Stimulated activated naive B cell treated with anti-CD40 and anti-IgM and Interleukin-4, amounts not matched to agents 10 μg/mL and 1 μg/mL and 100 μg/mL, for 72 hours (primary cell): ENCODE measurements at places on chromosomes 5 and 9.

DNA sequence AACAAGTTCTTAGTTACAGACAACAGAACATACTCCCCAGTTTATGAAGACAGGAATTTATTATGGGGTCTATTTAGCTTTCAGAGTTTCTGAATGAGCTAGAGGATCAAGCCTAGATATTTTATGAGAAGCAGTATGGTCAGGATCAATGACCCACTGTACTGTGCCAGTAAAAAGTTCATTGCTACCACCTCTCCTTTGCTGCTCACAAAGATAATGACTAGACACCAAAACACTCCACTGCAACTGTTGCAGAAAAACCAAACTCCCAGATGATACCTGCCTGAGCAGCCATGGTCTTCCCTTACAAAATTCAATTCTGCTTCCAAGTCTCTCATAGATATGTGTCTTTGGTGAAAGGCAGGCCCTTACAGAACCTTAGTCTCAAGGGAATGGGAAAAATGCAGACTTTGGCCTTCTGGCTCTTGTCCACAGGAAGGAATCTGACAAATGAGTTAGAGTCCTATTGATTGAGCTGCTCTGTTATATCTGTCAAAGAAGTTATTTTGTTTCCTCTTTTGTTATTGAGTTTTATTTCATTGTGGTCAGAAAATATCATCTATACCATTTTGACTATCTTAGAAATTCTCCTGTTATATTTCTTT lies 74.7 kb upstream of the RASGRF2 start:
- H3K27ac ChIP-seq = peak overlapping the region; percentile 21
- peaks cover 36% of the 10 kb centered on the region for H3K36me3 ChIP-seq
- H3K4me1 ChIP-seq = peaks cover 9% of the 10 kb centered on the region
- no peak for DNase-seq
- no peaks in the 10 kb centered on the region for H3K27me3 ChIP-seq

DNA sequence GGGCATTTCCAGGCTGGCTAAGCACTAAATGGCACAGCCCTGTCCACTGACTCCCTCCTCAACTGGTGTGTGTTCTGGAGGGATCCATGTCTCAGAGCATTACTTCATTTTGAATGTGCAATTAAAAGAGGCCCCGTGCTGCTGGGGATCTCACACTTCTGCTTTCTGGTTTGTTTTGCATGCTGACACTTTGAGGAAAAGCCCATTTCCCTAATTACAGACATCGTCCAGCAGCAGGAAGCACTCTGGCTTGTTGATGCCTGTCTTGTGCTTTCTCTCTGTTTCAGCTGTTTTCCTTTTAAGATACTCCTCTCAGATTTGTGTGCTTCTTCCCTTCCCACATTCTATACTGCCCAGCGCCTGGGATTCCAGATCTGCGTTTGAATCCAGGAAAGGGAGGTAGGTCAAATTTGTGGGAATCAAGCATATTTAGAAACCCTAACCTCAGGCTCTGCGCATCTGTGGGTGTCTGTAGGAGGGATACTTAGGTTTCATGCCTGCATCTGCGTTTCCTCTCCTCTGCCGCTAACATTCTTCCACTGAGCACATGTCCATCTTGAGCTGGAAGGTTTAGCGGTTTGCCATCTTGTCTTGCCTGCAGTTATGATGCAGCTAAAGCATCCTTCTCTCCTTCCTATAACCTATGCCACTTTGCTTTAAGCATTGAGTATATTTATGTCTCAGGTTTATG lies 25.7 kb downstream of the SYK start:
- no peaks in the 10 kb centered on the region for H3K27me3 ChIP-seq
- H3K4me3 ChIP-seq = peak overlapping the region; percentile 80
- peak; percentile 51 for DNase-seq
- peaks cover 85% of the 10 kb centered on the region for H3K4me1 ChIP-seq
- H3K36me3 ChIP-seq = peaks cover 22% of the 10 kb centered on the region

GRCh38 chr5:159440968-159441367 lies 110.7 kb upstream of the IL12B start:
- H3K4me3 ChIP-seq = no peak overlapping the region
- no peak for DNase-seq
- no peaks in the 10 kb centered on the region for H3K27me3 ChIP-seq
- no peaks in the 10 kb centered on the region for H3K36me3 ChIP-seq

DNA sequence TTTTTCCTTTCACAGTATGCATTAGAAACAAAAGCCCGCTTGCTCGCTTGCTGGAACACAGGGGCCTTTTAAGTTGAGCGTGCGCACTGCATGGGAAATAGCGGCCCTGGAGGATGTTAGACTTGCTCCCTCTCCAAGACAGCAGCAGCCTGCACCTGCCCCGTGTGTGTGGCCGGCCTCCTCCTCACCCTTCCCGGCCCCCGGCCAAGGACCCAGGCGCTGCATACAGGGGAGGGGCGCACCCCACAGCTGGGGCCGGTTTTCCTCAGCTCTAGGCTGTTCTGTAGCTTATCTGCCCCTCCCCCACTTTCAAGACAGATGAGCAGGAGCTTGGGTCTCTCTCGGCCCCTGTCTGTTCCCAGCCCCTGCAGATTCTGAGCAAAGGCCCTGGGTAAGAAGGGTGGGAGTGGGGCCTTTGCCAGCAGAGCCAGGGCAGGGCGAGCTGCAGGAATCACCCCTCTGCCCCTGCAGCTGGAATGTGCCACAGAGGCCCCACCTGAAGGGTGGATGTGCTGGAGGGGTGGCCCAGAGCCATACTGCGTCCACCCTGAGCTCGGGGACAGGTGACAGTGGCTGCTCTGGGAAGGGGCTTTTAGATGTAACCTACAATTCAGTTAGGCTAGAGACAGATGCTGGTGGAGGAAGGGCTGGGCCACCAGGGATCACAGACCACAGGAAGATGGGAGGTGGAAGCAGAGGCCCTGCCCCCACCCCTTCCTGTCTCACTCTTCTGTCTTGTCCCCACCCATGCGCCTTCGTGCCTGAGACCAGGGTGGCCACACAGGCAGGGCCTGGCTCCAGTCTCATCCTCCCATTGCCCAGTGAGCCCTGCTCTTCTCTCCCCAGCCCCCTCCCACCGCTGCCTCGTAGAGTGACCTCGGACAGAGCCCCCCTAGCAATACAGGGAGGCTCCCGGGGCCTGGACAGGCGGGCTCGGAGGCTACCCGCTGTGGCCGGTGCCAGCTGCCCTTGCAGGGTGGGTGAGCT lies 132.4 kb downstream of the DAB2IP start:
- H3K4me3 ChIP-seq = no peak overlapping the region
- H3K4me1 ChIP-seq = no peaks in the 10 kb centered on the region
- no peaks in the 10 kb centered on the region for H3K36me3 ChIP-seq
- DNase-seq = no peak
- H3K27me3 ChIP-seq = peaks cover 7% of the 10 kb centered on the region
- H3K27ac ChIP-seq = no peak overlapping the region

GRCh38 chr9:69400470-69400869 lies 75.5 kb downstream of the ENTREP1 start:
- no peaks in the 10 kb centered on the region for H3K27me3 ChIP-seq
- H3K4me1 ChIP-seq = no peaks in the 10 kb centered on the region
- H3K36me3 ChIP-seq = no peaks in the 10 kb centered on the region
- no peak for DNase-seq

- H3K4me3 ChIP-seq = no peak overlapping the region
- no peak for DNase-seq
- no peaks in the 10 kb centered on the region for H3K36me3 ChIP-seq
- no peak overlapping the region for H3K27ac ChIP-seq
Measured at GRCh38 chr9:70561786-70562395, 147.4 kb upstream of the KLF9 start.

DNA sequence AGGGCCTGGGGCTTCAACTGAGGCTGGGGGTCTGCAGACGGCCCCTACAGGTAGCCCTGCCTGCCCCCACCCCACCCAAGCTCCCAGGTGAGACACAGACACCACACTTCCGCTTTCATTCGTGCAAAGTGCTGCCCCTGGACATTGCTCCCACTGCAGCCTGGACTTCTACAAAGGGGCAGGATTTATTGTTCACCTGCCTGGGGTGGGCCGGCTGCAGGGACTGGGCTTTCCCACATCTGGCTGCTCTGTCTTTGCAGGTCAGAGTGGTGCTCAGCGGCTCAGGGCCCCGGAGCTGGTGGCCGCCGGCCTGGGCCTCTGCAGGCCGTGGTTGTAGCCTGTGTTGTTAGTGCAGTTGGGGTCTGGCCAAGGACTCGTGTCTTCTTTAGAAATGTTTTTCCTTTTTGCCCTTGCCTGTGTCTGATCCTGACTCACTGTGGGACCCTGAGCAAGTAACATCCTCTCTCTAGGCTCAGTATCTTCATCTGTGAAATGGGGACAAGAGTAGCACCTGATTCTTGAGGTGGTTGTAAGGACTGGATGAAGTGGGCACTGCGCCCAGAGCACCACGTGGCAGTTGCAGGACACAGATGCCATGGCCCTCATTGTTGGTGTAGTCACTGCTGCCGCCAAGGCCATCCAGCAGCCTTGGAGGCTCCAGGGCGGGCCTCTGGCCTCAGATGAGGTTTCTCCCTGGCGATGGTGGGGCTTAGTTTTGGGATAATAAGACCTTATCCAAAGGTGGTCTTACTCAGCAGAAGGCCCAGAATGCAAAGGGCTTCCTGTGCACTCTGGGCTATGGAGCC lies 143.9 kb downstream of the CACNA1B start:
- H3K4me1 ChIP-seq = peaks cover 5% of the 10 kb centered on the region
- no peak for DNase-seq
- peaks cover 41% of the 10 kb centered on the region for H3K27me3 ChIP-seq
- no peak overlapping the region for H3K27ac ChIP-seq

DNA sequence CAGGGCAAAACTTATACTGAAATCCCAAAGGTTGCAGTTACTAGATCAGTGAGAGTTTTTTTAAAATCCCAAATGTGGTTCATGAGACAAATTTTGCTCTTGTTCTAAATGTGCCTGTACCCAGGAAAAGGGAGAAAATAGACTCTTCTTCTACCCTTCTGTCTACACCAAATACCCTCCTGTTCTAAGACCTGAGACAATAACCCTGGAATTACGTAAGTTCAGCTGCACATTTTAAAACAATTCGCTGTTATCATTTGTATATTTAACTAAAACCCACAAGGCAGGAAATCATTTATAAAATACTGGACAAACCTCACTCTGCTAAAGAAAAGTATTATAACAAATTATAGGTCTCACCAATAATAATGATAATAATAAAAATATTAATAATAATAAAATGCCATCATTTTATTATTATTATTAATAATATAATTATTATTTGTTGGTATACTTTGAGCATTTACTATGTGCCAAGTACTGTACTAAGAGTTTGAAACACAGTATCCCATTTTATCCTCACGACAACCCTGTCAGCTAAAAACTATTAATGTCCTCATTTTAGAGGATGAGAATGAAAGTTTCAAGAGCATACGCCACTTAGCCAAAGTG lies 49.8 kb upstream of the AFAP1L1 start:
- no peaks in the 10 kb centered on the region for H3K4me1 ChIP-seq
- no peak for DNase-seq
- H3K27ac ChIP-seq = no peak overlapping the region
- peaks cover 7% of the 10 kb centered on the region for H3K27me3 ChIP-seq
- no peaks in the 10 kb centered on the region for H3K36me3 ChIP-seq

- H3K27me3 ChIP-seq = no peaks in the 10 kb centered on the region
- DNase-seq = no peak
- H3K27ac ChIP-seq = peak overlapping the region; percentile 14
- peaks cover 44% of the 10 kb centered on the region for H3K4me1 ChIP-seq
Measured at GRCh38 chr9:123350590-123351310, 5.2 kb upstream of the CRB2 start.

DNA sequence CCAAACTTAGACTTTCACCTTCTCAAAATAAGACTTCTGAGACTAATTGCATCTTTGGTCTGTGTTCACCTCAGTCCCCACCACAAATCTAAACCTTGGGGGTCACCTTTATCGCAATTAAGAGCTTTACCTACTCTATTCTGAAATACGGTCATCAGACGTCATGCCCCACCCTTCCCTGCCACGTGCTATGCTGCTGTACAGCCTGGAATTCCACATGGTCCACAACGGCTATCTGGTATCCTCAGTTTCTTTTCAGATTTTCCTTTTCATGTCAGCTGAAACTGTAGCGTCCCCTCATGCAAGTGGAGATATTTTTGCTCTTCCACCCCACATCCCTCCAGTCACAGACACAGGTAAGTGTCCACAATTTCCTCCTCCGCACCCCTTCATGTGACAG lies 511.1 kb downstream of the DIRAS2 start:
- no peaks in the 10 kb centered on the region for H3K4me1 ChIP-seq
- H3K4me3 ChIP-seq = no peak overlapping the region
- H3K27me3 ChIP-seq = peaks cover 23% of the 10 kb centered on the region
- H3K27ac ChIP-seq = no peak overlapping the region

DNA sequence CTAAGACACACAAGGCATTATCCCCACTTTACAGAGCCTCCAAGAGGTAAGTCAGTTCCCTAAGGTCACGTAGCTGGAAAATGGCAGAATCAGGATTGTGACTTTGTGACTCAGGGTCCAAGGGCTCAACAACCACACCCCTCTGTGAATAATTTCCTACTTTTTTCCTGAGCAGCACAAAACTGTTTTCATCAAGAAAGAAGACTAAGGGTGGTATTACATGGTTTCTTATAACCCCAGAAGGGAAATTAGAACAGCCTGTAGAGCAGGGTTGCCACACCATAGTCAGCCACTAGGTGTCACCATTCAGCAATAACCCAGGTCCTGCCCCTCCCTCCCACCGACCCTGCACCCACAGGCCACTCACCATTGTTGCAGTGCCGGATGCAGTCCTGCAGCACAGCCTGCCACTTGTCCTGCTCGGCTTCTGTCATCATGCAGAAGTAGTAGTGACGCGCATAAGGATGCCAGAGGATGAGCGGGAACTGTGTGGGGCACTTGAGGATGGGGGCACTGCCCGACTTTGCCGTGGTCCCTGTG lies 72.1 kb downstream of the LRSAM1 start:
- no peak overlapping the region for H3K4me3 ChIP-seq
- H3K27ac ChIP-seq = no peak overlapping the region
- no peak for DNase-seq

GRCh38 chr5:69049151-69049550 lies 44.7 kb upstream of the SLC30A5 start:
- no peaks in the 10 kb centered on the region for H3K36me3 ChIP-seq
- no peak overlapping the region for H3K27ac ChIP-seq
- H3K27me3 ChIP-seq = peaks cover 5% of the 10 kb centered on the region
- DNase-seq = no peak
- no peak overlapping the region for H3K4me3 ChIP-seq

DNA sequence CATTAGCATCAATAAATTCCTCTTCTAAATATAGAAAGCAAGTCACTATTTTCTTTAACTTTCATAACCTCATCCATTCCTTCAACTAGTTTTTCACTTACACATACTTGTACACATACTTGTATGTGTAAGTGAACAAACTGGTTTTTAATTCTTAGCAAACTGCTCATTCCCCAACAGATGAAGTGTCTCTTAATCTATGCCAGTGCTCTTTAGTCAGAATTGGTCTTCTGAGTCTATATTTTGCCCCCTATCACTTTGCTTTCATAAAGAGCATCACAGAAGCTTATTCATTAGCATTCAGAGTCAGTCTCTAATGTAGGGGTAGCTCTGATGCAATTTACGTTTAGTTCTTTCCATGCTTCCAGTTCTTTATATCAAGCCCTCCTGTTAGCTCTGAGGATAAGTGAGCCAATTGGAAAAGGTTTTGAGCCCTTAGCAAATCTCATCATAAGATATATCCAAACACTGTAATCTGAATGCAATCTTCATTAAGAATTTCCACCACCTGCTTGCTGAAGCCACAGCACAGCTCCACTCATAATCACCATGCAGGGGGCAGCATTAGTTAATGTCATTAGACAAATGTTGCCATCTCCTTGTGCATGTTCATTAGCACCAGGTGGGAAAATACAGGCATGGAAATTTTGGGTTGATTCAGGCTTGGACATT lies 178.5 kb upstream of the SLC24A2 start:
- H3K4me1 ChIP-seq = peaks cover 9% of the 10 kb centered on the region
- no peak overlapping the region for H3K4me3 ChIP-seq
- H3K36me3 ChIP-seq = no peaks in the 10 kb centered on the region

- peaks cover 11% of the 10 kb centered on the region for H3K27me3 ChIP-seq
- H3K36me3 ChIP-seq = no peaks in the 10 kb centered on the region
- H3K4me3 ChIP-seq = no peak overlapping the region
Measured at GRCh38 chr9:110520120-110520701, 59.3 kb downstream of the SVEP1 start.
